ENCODE measurements at places on chromosomes 5 and 9.

DNA sequence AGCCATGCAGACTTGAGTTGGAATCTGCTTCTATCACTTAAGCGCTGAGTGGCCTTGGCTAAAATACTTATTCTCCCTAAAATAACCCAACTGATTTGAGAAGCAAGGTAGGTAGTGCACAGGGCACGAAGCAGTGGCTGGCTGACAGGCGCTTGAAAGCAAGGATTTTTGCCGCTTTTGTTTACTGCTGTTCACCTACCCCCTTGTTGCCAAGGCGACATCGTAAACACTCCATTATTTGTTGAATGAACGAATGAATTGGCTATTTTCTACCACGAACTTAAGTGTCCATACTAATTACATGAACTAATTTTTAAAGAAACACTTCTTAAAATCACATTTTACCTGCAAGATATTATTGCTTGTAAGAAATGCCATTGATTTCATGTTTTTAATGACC is 98.0 kb downstream of the ANKH start:
- no peak for DNase-seq

DNA sequence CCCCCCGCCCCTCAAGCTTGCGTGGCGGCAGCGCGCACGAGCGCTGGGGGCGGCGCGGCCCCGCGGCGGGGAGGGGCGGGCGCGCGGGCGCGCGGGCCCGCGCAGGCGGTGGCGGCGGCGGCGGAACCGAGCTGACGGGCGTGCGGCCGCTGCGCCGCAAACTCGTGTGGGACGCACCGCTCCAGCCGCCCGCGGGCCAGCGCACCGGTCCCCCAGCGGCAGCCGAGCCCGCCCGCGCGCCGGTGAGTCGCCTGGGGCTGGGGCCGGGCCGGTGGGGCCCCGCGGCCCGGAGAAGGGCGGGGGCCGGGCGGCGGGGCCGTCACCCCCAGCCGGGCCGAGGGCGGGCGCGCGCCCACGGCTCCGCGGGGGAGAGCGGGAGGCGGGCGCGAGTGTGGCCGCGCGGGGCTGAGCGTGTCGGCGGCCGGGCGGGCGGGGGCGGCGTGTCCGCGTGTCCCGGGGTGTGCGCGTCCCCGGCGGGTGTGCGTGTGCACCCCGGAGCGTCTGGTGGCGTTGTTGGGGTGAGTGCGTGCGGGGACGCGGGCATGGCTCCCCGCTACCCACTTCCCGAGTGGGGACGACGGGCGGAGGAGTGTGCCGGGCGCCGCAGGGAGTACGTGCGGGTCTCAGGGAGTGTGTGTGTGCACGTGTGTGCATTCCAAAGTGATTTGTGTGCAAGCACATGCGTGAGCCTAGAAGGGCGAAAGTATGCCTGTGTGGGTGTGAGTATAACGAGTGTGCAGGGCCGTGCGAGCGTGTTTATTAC is at the start of gene NEK6:
Gene NEK6, plus strand, starts transcription at position 106 of the 763 bp plus-strand sequence. CDS start 44,016 bp downstream, outside the sequence.
- peak; percentile 17 for DNase-seq

- no peak for DNase-seq
Observed at GRCh38 chr5:37771203-37771611, 68.6 kb downstream of the GDNF start.

DNA sequence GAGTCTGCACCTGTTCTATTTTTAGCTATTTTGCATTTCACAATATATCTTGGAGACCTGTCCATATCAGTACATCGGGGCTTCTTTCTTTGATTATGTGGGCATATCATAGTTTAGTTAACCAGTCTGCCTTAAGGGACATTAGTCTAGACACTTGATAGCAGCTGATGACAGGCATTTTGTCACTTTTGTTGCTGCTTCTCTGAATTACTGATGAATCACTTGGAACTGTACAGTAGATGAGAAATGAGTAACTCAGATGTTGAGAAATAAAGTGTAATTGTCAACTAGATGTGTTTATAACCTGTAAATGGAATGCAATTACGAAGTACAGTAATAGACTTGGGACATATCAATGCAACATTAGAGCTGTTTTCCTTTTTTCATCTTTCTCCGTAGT is 7.1 kb downstream of the ZFP2 start:
- no peak for DNase-seq

DNA sequence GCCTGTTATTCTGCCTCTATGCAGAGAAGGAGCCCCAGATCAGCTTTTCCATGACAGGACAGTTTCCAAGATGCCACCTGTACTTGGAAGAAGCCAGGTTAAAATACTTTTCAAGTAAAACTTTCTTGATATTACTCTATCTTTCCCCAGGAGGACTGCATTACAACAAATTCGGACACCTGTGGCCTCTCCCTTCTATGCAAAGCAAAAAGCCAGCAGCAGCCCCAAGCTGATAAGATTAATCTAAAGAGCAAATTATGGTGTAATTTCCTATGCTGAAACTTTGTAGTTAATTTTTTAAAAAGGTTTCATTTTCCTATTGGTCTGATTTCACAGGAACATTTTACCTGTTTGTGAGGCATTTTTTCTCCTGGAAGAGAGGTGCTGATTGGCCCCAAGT is 301 bp upstream of the IL4 start:
- no peak for DNase-seq

DNA sequence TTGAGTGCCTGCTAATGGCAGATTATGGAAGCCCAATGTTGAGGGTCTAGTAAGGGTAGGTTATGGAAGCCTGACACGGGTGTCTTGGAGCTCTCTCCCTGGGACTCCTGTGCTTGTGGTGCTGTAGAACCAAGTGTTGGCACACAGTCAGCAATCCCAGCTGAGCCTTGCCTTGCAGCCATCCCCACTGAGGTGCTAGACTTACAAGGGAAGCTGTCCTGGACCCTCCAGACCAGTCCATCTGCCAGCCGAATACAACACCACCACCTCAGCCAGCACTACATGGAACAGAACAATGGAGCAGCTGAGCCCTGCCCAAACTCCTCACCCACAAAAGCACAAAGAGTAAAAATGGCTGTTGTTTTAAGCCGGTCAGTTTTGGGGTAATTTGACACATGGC is 90.5 kb upstream of the DNAH5 start:
- no peak for DNase-seq

DNA sequence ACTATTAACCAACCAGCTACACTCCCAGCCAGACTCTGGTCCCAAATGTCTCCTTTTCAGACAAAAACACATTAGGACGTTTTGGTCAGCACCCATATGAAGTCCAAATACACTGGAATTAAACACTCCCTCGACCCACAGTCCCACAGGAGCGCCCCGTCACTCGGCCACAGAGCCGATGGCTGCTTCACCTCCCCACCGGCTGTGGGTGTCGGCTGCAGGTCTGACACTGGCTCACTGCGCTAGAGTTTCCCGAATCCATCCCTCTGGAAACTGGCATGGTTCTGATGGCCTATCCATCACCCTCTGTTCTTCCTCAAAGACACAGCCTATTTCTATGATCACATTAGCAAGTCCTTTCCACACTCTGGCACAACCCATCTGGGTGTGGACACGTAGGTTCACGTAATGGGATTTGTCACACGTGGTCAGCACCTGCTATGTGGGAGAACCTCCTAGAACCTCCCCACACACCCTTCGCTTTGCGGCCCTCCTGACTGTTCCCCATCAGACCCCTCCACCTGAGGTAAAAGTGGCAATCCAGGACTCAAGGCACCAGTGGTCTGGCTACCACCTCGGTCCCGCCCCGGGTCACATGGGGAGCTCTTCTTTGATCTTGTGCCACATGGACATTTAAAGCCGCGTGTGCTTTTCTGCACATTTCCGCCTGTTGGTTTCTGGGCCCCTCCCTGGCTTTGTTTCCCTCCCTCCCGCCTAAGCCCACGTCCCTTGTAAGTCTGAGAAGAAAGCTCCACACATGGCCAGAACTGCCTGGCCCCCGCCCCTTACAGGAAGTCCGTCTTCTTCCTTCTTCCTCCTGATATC is 131.1 kb upstream of the PHYKPL start:
- no peak for DNase-seq

- DNase-seq: no peak
Observed at GRCh38 chr9:91776409-91777291, 173.4 kb downstream of the ROR2 start.

- DNase-seq: no peak
Observed at GRCh38 chr9:124352616-124353015, 62.6 kb downstream of the PSMB7 start.

GRCh38 chr5:40502736-40503135 is 177.0 kb upstream of the PTGER4 start:
- DNase-seq: no peak

DNA sequence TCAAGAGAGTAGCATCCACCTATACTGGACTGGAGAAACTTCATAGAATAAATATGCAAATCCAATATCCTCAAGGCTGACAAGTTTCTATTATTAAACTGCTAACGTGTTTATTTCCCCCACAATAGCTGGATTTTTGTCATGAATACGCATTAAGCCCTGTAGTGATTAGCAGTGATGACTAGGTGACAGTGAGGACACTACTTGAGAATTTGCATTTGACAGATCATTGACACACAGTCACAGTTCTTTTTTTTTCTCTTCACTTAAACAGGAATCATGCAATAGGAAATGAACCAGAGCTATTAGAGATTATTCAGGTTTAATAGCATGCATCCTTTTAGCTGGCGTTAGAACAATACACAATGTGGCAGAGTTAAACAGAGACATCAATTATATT is 35.3 kb downstream of the MPDZ start:
- no peak for DNase-seq
